ENCODE measurements at places on chromosomes 5 and 9.

DNA sequence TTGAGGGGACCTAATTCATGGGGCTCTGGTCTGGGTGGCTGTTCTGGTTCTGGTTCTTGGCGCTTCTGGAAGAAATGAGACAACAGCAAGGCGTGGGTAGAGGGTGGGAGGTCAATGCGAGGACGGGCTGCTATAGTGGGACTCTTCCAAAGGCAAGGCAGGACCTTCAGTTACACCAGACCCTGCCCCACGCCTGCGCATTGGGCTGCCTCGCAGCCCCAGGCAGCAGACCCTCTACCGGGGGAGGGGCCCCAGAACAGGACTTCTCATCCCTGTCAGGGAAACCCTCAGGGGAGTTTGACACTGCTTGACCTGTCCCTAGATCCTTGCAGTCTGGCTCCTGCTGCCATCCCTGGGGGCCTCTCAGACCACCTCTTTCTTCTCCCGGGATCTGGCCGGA, 18.5 kb downstream of the CCDC69 start:
- no peak for DNase-seq

- no peak for DNase-seq
Observed at GRCh38 chr9:8186560-8186959, 387.0 kb upstream of the DMAC1 start.

GRCh38 chr9:16364347-16364746, 506.1 kb downstream of the BNC2 start:
- no peak for DNase-seq

- DNase-seq: no peak
Observed at GRCh38 chr5:16664368-16664767, 47.6 kb upstream of the RETREG1 start.

GRCh38 chr9:128688501-128689292, at the start of gene SET:
Gene SET, plus strand, starts transcription at chr9:128689222. Its CDS starts 361 bp downstream, at chr9:128689583.
- peak; percentile 90 for DNase-seq

GRCh38 chr5:160165137-160166068, 46.2 kb upstream of the PWWP2A start:
- DNase-seq: no peak

DNA sequence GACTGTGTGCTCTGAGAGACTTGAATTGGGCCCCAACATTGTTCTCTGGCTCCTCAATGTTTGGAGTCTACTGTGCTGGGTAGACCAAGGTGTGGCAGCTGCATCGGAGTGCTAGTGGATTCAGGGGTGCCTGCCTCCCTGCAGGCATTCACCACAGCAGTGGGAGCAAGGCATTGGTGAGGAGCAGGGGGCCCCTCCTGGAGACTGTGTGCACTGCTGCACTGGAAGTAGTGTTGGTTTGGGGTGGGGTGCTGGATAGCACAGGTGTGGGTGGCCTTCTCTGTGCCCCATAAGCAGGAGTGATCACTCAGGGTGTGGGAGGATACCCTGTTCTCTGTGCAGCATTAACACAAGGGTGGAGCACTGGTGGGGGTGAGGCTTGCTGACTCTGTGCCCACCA, 39.2 kb downstream of the INSL6 start:
- no peak for DNase-seq

DNA sequence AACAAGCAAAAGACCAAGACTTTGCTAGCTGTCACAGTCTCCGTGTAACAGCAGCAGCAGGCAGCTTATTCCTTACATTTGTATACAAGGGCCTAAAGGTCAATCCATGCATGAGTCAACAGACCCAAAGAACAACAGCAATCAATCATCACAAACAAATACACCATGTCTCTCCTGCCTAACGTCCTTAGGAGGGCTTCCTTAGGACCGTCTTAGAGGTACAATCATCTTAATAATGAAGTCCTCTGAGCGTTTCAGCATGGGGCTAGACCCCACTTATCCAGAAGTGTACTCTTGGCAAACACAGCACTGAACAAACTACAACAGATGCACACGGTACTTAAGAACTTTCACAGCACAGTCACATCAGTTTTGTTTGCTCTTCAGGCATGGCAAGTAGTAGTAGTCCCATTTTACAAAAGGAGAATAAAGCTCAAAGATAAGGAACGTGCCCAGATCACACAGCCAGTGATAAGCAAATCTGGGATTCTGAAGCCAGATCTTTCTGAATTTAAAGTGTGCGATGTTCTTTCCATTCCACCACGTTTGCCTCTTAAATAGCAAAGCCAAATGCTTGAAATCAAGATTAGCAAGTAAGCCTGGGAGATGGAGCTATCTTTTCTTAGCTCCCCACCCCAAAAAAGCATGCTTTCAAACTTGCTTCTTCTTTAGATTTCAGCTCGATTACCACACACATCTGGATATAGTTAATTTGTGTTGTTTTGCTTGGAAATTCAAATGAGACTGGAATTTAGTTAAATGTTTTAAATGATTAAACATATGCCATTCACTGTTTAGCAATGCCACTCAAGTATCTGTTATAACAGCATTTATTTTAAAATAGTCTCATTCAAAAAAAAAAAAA, 24.2 kb downstream of the PSMB7 start:
- no peak for DNase-seq

- no peak for DNase-seq
Observed at GRCh38 chr5:146523698-146524097, 7.7 kb upstream of the GPR151 start.

All from activated CD4-positive, alpha-beta T cell treated with anti-CD3 and anti-CD28 coated beads for 4 hours (primary cell).